Caco-2 (cell line): ENCODE measurements at places on chromosomes 12 and 14. TPM values are rescaled to one million over a fixed set of nuclear protein-coding genes. Genes with fewer than 3 reads are reported as not detected.

GRCh38 chr12:65900912-65901672, 76.8 kb downstream of the HMGA2 start:
- no peak for DNase-seq

GRCh38 chr12:94641283-94641682, 9.1 kb downstream of the TMCC3 start:
- DNase-seq, result no peak

The SDR9C7 gene
- not detected in 2 replicates for total RNA-seq

- no peak for DNase-seq
These were observed 83.6 kb upstream of the VASH1 start for GRCh38 chr14:76677534-76678145.

- DNase-seq, result no peak
These were observed 11.2 kb upstream of the POP5 start for GRCh38 chr12:120592121-120593049.

GRCh38 chr14:98926801-98927200, 345.2 kb downstream of the BCL11B start:
- no peak for DNase-seq
